ENCODE measurements at places on chromosomes 5 and 9. TPM values are rescaled to one million over a fixed set of nuclear protein-coding genes. Genes with fewer than 3 reads are reported as not detected.

The ELP1 gene
- polyA plus RNA-seq, result 8.0 TPM

DNA sequence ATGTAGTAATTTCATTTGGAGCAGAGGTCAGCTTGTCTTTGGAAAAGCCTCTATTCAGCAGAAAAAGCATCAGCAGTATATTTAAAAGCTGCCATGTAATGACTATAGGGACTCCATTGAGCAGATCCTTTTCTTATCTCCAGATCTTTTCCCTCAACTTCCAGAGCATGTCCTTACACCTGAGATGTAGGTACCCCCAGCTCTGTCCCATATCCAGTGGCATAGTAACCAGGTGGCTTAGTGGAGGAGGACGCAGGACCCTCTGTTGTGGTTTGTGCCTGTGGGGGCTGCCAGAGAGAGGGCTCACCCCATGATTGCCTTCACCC lies 61.5 kb downstream of the RCL1 start:
- no peak for DNase-seq

- no peak for DNase-seq
Observed at GRCh38 chr9:690517-691111, 150.9 kb upstream of the DMRT1 start.

The GZMA gene
- polyA plus RNA-seq, result 7.8 TPM

The CDH12 gene
- not detected for polyA plus RNA-seq

The PCDHAC1 gene
- polyA plus RNA-seq, result 1.0 TPM

GRCh38 chr5:151870820-151871219 lies 53.8 kb downstream of the GLRA1 start:
- no peak for DNase-seq

DNA sequence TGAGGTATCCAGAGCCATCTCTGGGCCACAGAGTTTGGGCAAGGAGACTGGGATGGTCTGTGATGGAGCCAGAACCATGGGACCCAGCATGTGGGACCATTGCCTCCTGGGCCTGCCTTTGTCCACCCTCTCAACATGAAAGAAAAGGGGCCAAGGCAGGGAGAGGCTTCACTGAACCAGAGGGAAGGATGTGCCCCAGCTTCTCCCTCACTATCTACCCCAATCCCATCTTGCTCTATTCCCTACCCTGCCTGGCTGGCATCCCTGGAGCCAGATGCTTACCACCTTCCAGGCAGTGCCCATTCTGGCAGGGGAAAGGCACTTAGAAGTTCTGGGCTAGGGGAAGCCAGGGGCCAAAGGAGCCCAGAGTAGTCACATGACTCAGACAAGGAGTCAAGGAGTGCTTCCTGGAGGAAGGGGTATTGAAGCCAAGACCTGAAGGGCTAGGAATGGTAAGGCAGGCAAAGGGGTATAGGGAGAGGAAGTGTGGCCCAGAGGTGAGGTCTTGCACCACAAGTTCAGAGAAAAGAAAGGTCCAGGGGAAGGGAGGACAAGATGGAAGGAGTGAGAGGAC lies 9.8 kb downstream of the PDLIM4 start:
- DNase-seq, result no peak

The RANBP3L gene
- 0.08 TPM for polyA plus RNA-seq

The NADK2 gene
- 8.4 TPM for polyA plus RNA-seq

The DCP2 gene
- 9.5 TPM for polyA plus RNA-seq
